ENCODE measurements at places on chromosomes 12 and 14. TPM values are rescaled to one million over a fixed set of nuclear protein-coding genes. Genes with fewer than 3 reads are reported as not detected.

The TAS2R9 gene
- polyA plus RNA-seq = not detected

The GARIN6 gene
- not detected for polyA plus RNA-seq

The TAS2R8 gene
- not detected for polyA plus RNA-seq

The EPYC gene
- polyA plus RNA-seq = not detected

The SINHCAF gene
- 38.1 TPM for polyA plus RNA-seq

The FBXO34 gene
- polyA plus RNA-seq = 14.9 TPM

Measured in muscle of leg (tissue), 16 donors.